ENCODE measurements at places on chromosomes 5 and 9.

DNA sequence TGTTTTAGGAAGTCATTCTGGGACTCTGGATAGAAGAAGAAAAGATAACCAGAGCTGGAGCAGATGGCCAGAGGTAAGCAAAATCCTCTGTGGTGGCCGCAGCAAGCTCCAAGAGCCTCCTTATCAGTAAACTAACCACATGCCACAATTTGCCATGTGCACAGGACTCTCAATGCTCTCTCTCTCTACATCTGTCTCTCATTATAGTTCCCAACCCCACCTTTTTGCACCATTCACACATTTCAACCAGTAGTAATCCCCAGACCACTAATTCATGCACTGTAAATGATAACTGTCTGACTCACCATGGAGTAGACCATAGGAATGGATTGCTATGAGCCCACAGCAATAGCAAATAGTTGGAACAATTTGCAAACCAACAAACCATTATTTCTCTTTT lies 526.1 kb downstream of the TLR4 start:
- DNase-seq, result no peak

GRCh38 chr9:107749787-107750444 lies 260.3 kb upstream of the KLF4 start:
- DNase-seq, result peak; percentile 88

DNA sequence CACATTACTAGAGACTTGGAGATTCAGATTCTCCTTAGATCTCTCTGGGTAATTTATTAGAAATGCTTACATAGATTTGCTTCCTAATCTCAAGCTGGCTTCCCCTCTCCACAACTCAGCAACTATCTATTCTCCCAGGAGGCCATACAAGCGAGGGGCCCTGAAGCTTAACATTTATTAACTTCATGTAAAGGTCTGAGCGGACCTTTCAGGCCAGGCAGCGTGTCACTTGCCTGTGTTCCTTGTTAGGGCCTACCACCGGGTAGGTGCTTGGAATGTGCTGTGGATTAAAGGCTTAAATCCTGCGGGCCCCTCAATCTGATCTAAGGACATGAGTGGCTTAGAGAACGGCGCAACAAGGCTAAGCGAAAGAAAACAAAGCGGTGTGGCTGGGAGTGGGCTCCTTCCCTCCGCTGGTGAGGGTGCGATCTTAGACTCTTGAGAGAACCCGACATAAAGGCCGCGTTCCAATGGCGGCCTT lies 712 bp upstream of the HSPA4 start:
- peak; percentile 11 for DNase-seq

DNA sequence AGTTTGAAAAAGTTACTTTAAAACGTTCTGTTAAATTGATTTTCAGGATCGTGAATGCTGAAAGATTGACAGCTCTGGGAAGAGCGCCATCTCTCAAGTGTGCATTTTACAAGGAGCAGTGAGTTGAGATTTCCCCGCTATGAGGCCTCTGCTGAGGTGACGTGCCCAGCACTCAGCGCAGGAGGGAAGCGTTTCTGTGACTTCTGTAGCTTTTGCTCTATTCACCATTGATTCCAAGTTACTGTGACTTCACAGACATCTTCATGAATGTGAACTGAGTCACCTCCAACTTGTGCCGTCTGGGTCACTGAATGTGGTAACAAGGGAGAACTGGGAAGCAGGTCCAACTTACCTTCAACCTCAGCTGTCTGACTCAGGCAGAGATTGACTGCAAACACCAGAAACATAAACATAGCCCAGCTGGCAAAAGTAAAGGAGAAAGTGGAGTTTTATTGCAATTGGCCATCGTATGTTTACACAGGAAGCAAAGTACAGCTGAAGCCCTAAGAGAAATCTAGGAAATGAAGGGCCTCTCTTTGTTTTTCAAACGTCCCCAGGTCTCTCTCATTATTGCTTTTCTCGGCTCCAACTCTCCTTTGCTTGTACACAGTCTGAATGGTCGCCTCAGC lies 428.8 kb upstream of the CLINT1 start:
- peak; percentile 10 for DNase-seq

- no peak for DNase-seq
Measured at GRCh38 chr5:153079396-153079795, 411.1 kb upstream of the GRIA1 start.

DNA sequence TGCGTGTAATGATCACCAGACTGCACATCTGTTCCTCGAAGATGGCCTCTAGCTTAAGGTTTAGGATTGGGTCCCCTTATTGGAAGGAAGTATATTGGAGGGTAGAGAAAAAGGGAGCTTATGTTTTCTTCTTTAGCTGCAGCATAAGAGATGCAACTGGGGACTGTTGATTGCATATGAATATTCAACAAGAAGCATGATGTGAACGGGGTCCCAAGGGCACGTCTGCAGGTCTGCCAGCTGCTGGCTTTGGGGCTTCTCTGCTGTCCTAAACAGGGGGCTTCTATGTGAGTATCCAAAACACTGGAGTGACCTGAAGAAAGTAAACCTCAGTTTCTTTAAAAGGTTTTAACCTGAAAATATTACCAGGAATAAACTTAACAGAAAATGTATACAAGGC lies 3.6 kb upstream of the BNIP1 start:
- DNase-seq, result no peak

DNA sequence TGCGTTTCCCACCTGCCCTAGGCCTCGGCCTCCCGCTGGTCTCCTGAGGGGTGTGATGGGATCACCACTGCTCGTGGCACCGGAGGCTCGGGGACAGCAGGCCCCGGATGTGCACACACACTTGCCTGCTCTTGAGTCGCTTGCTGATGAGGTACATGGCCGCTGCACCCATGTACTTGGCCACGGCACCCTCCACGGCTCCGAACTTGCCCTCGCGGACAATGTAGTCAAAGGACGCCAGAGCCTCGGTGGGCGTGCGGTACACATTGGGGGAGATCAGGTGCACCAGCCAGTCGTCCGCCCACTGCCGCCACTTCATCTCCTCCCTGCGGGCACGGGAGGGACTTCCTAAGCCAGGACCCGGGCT lies 4.7 kb downstream of the PTGES2 start:
- DNase-seq, result no peak
